ENCODE measurements at places on chromosomes 11 and 22.

GRCh38 chr11:108027057-108027456, 18.4 kb downstream of the CUL5 start:
- no peak for DNase-seq

DNA sequence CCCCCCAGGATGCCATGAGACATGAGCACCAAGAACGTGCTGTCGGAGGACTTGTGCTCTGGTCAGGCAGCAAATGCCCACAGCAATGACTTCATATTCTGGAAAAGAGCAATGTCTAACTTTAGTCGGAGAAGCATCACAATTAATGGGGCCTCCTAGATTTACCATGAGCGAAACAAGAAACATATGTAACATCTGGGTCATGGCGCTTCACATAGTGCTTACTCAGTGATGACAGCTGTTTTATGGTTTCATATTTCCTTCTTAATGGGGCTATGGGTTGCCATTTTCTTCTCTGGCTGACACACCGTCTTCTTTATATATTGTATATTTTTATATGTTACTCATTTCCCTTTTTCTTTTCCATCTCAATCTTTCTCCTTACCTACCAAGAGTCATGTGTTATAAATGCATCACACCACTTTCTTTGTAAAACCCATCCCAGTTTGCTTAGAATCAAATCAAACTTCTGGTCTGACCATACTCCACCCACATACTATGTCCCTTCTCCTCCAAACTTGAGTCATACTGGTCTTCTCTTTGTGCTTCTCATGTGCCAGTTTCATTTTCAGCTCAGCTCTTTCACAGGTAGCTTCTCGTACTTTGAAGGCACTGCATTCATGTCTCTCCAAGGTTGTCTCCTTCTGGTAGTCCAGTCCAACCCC, 9.4 kb upstream of the CASP12 start:
- DNase-seq: no peak

DNA sequence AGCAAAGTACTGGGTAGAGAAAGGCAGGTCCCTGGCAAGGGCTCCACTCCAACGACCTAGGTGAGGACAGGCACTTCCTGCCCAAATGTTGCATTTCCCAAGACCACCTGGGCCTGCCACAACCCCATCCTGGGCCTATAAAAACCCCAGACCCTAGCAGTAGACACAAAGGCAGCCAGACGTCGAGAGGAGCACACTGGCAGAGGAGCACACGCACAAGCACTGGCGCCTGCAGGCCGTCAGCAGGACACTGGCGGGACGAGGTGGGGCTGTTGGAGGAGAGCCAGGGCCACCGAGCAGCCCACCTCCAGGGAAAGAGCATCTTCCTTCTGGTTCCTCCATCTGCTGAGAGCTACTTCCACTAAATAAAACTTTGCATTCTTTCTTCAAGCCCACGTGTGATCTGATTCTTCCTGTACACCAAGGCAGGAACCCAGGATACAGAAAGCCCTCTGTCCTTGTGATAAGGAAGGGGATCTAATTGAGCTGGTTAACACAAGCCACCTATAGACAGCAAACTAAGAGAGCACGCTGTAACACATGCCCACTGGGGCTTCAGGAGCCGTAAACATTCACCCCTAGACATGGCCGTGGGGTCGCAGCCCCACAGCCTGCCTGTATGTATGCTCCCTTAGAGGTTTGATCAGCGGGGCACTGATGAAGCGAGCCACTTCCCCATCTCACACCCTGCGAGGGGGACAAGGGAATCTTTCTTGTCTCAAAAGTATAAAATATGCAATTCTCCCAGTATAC, 89.7 kb upstream of the MTMR2 start:
- no peak for DNase-seq

GRCh38 chr11:43145653-43146052, 166.1 kb upstream of the API5 start:
- no peak for DNase-seq

GRCh38 chr11:86579406-86579731, 93.0 kb downstream of the ME3 start:
- DNase-seq: no peak

DNA sequence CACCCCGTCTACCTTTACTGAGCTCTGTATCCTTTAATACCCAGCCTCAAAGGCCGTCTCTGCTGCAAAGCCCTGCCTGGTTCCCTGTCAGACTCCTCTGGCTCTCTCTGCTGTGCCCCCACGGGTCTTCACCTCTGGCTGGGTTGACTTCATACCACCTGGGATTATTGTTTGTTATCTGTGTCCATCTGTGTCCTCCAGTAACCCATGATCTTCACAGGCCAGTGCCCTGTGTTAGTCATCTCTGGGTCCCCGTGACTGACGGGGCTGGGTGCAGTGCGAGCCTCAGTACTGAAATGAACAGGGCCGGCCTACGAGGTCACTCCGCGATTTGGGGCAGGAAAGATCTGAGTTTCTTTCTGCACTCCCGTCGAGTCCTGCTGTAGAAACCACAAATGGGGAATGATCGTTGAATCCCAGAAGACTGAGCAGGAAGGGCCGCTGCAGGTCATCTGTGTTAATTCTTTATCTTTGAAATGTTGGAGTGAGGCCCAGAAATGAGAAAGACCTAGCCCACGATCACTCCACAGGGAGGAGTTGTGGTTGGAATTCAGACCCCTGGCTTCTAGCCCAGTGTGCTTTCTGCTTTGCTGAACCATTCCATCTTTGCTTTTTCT, 12.3 kb upstream of the TUB start:
- DNase-seq: no peak

- DNase-seq: no peak
Observed at GRCh38 chr11:2481253-2481652, 36.4 kb downstream of the KCNQ1 start.

GRCh38 chr11:8309862-8310261, 46.2 kb upstream of the LMO1 start:
- no peak for DNase-seq

GRCh38 chr11:44229624-44230023, 80.3 kb downstream of the ALX4 start:
- DNase-seq: no peak

DNA sequence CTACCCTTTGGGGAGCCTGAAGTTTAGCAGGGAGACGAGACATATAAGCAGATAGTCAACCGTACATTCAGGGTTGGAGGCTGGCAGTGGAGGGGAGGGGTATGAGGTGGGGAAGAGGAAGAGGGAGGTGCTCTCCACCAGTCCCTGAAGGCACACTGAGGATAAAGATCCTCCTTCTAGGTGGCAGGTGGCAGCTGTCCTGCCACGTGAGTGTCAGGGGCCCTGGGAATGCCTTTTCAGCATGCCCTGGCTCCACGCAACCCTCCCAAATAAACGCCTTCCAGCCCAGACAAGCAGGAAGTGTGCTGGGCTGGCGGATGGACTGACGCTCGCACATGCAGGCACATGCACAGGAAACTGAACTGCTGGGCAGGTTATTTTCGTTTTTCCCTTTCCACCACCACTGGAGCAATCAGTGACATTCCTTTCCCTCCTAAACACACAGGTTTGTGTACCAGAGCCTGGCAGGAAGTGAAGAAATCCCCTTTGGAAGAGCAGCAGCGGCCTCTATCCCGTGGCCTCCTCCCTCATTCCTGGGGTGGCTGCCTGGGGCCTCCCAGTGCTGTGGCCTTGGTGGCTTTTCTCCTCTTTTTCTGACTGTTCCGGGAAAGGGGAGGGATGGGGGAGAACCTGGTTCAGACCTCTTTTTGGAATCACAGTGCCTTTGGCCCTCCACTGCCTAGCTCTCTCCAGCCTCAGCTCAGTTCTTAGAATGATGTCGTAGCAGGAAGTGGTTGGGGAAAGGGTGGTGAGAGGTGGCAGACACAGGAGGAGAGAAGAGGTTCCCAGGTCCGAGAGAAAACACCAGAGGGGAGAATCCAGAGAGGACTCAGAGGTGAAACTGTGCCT, 157.0 kb upstream of the TIMP3 start:
- no peak for DNase-seq

DNA sequence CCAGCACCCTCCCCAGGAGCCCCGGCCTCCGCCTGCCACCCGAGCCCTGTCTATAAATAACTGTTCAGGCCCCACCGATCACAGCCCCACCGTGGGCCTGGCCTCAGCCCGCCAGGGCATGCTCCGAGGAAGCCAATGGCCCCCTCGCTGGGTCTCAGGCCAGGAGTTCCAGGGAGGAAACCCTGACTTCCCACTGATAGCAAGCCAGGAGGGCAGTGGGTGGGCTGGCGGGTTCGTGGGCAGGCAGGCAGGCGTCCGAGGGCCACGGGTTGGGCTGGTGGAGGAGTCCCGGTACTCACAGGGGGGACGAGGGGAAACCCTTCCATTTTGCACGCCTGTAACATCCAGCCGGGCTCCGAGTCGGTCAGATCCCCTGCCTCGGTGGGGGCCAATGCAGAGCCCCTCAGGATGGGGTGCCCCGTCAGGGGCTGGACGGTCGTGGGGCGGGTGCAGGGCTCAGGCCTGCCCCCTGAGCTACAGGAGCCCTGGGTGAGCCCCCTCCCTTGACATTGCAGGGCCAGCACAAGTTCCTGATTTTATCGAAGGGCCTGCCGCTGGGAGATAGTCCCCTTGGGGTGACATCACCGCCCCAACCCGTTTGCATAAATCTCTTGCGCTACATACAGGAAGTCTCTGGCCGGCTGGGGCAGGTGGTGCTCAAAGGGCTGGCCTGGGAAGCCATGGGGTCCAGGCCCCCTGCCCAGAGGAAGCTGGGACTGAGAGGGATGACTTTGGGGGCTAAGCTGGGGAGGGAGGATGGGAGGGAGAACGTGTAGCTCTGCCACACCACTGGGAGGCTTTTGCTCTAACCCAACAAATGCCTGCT, at the start of gene SPI1:
TSS of gene SPI1 (minus strand) at position 538 of the 826 bp plus-strand sequence. CDS start at position 344, 194 bp downstream.
- no peak for DNase-seq

- DNase-seq: no peak
Observed at GRCh38 chr11:66881451-66881835, 24.6 kb downstream of the LRFN4 start.

DNA sequence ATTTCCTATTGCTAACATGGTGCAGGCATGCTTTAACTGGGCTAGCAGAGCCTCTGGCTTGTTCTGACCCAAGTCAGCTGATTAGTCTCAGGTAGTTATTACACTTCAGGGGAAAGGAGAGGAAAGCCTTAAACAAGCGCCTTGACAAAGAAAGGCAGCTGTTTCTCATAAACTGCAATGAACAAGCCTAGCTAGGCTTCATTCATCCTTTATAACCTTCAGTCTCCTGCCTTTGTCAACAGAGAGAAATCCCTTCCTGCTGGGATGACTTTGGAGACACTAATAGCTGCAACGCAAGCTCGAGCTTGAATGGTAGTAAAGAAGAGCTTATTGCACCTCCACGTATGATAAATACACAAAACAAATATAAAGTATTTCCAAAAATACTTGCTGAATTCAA, 68.4 kb downstream of the CCDC34 start:
- no peak for DNase-seq

- DNase-seq: no peak
Observed at GRCh38 chr11:124717786-124718651, 21.7 kb upstream of the NRGN start.

DNA sequence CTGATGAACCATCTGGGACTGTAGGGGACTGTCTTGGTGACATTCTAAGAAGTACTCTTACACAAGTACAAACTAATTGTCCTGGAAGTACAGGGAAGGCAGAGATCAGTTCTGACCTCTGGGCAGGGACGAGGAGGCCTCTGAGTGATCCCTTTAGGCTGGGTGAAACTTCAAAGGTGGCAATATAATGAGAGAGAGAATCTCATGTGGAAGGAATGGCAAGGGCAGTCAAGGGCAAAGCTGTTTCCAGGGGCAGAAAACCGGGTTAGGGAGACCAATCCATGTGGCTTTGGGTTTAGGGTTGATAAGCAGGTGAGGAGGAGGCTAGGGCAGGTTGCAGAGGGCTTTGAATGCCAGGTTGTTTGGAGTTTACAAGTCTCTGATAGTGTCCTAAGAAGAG, 21.3 kb upstream of the MYH9 start:
- DNase-seq: no peak

- no peak for DNase-seq
Observed at GRCh38 chr11:68977781-68978625, 2.8 kb downstream of the MRGPRD start.

GRCh38 chr11:116376547-116376946, 396.2 kb downstream of the BUD13 start:
- DNase-seq: no peak

DNA sequence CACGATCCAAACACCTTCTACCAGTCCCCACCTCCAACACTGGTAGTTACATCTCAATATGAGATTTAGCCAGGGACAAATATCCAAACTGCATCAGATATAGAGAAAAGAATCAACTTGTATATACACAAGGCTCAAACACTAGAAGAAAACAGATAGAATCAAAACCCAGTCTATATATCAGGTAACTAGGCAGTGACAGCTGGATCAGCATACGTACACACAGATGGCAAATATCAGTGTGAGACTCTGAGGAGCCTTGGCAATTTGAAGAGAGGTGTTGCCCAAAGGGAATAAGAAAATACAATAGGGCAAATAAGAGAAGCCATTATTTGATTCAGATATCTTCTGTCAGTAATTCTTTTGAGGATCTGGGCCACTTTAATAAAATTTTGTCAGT, 951.3 kb upstream of the CHORDC1 start:
- DNase-seq: no peak

- no peak for DNase-seq
Observed at GRCh38 chr11:116707161-116707629, 65.6 kb downstream of the BUD13 start.

DNA sequence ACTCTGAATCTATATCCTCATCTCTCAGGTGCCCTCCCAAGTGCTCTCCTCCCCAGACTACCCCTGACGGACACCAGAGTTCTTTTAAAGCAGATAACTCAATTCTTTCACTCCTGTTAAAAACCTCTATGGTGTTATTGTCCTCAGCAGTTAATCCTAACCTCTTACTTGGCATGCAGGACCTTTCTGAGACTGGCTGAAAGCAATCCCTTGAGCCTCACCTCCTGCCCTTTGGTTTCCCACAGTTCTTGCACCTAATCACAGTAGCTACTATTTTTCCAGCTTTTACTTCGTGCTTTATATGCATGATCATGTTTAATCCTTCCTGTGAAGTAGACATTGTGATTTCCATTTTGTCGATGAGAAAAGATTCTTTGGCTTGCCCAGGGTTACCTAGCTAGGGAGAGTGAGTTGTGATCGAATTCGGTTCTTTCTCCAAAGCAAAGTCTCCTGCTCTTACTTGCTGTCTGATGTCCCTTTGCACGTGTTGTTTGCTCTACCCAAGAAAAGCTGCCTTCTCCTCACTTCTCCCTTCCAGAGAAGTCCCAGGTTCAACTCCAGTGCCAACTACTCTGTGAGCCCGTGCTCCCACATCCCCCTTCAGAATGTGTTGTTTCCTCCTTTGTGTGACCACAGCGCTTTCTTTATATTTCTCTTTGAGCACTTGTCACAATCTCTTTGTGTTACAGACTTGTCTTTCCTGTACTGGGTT, 2.1 kb downstream of the UBE2L3 start:
- no peak for DNase-seq

- no peak for DNase-seq
Observed at GRCh38 chr11:96524475-96524874, 134.7 kb downstream of the JRKL start.

All from stimulated activated CD4-positive, alpha-beta T cell treated with anti-CD3 and anti-CD28 coated beads, Interleukin-12 subunit alpha, Interleukin-12 subunit beta, amount 100 ng/mL, for 24 hours (primary cell).